Choroid plexus epithelial cell (primary cell): ENCODE measurements at places on chromosomes 11 and 22.
A peak's percentile ranks its signal among the peaks of the same experiment; 100 is the strongest.

GRCh38 chr11:70710601-70711000 lies 312.3 kb downstream of the CTTN start:
- DNase-seq: no peak

DNA sequence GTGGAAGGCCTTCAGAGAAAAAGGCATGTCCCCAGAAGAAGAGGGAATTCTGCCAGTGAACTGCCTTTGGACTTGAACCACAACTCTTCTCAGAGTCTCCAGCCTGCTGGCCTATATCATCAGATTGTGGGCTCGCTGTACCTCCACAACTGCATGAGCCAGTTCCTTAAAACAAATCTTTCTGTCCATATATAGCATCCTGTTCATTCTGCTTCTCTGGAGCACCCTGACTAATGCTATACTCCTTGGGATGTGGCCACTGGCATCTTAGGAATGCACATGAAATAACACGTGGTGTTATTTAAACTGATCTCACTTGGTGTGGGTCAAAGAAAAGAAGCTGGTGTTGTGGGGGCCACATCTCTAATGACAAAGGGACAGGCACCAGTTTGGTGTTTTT lies 58.3 kb upstream of the VSTM5 start:
- DNase-seq: peak; percentile 89

DNA sequence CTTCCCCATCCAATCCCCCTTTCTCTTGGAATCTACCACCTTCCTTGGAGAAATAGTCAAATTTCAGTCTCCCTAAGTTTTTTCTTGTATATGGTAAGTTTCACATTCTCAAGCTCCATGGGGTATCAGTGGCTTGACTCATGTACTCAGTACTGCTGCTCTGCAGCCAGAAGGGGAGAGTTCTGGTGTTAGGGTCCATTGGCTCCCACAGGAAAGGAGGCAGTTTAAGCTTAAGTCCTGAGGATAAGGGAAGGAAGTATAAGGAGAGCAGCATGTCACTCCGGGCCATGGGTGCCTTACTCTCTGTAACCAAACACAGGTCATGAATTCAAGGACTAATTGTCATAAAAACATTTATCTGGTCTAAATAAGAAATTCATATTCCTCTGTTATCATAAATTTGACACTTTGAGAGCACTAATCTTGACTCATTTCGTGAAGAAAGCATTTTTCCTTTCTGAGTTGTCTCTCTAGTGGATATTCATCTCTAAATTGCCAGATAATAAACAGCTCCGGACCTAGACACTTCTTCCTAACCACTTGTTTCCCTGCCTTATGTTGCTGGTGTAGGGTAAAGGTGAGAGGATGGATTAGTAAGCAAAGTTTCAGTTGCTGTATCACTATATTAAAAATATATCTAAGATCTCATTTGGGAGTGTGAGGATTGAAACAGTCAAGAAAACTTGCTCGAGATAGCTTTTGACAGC lies 20.1 kb upstream of the SORL1 start:
- DNase-seq: no peak

DNA sequence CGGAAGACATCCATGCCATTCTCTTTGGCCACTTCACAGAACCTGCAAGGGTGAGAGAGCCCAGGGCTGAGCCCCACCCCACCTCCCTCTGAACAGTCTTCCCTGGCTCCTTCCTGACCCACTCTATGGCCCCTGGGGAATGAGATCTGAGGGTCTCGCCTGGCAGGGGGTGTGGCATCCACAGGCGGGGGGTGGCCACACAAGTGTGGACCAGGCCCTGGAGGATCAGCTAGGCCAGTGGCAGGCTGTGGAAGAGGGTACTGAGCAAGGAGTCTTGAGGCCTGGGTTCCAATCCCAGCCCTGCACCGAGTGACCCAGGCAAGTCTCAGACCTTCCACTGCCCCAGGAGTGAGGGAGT lies 5.6 kb upstream of the LRFN4 start:
- DNase-seq: no peak

DNA sequence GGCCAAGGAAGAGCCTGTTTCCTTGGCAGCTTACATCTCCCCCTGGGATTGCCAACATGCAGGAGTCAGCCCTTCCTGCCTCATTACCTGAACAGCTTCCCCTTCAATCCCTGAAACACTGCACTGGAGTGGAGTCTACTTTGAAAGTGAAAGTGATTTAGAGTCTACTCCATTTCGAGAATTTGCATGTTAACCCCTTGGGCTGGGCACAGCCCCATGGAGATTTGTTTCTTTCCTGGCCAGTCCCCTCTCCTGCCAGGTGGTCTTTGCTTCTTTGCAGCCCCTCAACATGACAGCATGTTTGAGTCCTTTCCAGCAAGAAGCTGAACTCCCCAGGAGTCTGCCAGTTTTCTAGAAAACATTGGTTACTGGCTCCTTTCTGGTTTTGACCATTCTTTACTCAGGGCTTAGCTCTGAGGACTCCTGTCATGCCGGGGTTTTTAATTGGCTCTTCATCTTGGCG lies 59.9 kb downstream of the TRAF6 start:
- no peak for DNase-seq

DNA sequence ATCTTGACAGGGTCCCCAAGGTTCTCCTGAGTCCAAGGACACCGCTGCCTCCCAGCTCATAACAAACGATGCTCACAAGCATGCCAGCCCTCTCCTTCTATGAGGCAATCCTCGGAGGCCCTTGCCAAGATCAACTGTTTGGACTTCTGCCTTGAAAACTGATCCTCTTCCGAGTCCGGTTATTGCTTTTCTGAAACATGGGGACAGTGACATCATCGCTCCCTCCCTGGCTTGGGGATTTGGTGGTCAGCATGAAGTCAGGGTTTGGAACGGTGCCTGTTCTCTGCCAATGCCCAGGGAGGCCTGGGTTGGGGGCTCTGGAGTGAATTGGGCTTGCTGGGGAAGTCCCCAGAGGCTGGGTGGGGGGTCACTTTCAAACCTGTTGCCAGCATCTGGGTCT lies 149.3 kb downstream of the FBXO7 start:
- DNase-seq: peak; percentile 91

GRCh38 chr22:49432211-49432896 lies 395.3 kb downstream of the BRD1 start:
- DNase-seq: no peak

GRCh38 chr22:38481162-38481870 lies 13.4 kb downstream of the KDELR3 start:
- peak; percentile 52 for DNase-seq

DNA sequence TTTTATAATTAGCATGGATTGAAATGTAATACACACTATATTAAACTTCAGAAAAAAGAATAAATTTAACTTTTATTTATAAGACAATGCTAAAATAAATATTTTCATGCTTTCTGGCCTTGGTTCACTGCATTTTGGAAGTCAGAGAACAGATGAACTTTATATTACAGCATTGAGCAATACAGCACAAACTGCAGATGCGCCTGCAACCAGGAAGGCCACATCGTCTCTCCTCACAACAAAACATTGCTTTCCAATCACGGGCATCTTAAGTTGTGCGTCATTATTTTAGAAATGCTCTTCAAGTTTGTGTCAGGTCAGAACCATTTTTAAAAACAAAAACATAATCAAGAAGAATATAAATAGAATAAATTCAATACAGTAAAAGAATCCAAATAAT lies 89.3 kb upstream of the CEP126 start:
- no peak for DNase-seq

DNA sequence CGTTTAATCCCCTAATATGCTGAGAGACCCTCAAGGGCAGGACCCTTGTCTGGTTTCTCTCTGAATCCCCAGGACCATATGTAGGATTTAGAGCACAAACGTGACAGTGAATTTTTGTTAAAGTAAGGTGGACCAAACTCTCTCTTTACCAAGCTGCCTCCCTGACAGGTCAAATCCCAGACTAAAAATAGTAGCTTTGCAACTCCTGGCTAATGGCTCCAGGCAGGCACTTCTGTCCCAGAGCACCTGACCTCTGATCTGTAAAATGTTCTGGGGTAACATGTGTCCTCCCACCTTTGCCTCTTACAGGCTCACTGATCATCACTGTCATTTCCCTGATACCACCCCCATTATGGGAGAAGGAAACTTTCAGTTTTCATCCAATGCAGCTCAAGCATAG lies 152.3 kb downstream of the SPON1 start:
- no peak for DNase-seq

GRCh38 chr11:132421555-132421954 lies 1051.1 kb downstream of the NTM start:
- no peak for DNase-seq

- DNase-seq: no peak
Measured at GRCh38 chr11:116179401-116179800, 593.4 kb downstream of the BUD13 start.

DNA sequence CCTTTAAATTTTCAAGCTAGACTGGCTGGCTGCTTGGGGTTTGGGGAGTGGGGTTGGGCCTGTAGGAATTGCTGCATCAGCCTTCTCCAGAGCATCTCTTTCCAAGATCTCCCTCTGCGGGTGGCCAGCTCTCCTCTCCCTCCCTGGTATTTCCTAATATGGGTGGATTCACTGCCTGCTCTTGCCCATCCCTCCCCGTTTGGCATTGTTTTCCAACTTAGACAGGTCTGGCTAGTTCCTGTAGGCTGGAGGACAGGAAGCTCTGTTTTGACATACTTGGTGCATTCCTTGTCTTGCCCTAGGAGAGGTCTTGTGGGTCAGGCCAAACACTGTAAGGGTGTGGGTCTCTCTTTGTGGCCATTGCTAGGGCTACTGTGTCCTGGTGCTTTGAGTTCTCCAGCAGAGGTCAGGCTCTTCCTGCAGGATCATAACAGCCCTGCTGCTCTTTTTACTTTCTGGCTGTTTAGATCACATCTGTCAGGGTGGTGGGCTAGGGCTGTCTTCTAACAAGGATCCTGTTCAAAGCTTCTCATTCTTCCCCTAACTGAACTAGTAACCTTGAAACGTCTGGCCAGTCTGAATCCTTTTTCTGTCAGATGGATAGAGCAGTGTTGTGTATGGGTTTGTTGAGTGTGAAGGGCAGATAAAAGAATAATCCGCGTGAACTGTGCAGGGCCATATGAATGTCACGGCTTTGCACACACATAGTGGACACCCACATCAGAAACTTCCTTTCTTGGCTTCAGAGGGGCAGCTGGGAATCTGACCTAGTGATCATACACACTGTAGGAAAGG lies 18.3 kb upstream of the MICALL1 start:
- DNase-seq: peak; percentile 90

GRCh38 chr11:6695377-6695776 lies 12.2 kb upstream of the MRPL17 start:
- DNase-seq: peak; percentile 78

DNA sequence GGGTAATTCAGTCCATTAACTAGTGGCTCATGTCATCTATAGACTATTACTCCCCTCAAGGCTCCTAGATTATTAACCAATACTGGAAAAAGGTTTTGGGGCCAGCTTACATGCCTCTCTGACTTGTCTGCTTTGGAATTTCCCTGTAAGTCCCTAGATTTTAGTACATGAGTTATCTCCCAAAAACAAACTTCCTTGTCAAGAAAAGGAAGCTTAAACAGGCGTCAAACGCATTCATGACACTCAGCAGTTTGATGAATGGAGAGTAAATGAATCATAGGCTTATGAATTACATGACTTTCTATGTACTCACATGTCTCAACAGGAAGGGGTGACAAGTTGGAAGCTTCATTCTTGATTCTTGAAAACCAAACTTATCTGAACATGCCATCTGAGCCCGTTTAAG lies 70.8 kb downstream of the BLID start:
- DNase-seq: peak; percentile 64

- no peak for DNase-seq
Measured at GRCh38 chr11:67002297-67002913, 20.5 kb upstream of the SYT12 start.

GRCh38 chr22:17114173-17114897 lies 6.8 kb downstream of the TMEM121B start:
- no peak for DNase-seq

DNA sequence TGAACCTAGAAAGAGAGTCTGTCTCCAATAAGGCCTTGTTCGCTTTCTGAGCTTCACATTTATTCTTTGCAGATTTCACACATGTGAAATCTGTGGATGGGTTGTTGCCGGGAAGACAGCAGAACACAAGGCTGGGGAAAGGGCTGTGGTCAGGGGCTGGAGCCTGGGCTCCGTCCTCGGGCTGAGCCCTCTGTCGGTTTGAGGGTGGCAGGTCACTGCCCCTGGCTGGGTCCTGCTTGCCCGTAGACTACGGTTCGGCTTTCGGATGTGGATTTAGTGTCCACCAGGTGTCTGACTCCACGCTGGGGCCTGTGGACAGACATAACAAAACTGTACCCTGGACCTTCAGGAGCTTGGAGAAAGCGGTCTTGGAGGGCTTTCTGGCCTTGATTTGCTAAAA lies 117.0 kb upstream of the ALX4 start:
- DNase-seq: no peak

DNA sequence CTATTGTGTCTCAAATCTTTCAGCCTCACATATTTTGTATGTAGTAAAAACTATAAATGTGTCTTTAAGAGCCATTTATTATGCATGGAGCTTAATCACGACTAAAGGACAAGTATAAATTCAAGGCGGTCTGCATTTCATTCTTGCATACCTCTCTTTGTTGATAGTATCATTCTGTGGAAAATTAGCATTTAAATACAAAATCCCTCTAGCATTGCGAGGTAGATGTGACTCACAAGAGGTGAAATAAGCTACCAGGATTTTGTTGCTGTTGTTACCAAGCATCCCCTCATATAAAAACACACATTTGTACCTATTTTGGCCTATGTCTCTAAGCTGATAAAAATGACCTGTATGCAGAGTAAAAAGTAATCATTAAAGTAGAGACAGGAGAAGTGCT lies 537.4 kb upstream of the LUZP2 start:
- DNase-seq: no peak

- no peak for DNase-seq
Measured at GRCh38 chr22:42719133-42719532, 1.5 kb downstream of the A4GALT start.

GRCh38 chr11:35651263-35651662 lies 11.3 kb upstream of the TRIM44 start:
- no peak for DNase-seq

DNA sequence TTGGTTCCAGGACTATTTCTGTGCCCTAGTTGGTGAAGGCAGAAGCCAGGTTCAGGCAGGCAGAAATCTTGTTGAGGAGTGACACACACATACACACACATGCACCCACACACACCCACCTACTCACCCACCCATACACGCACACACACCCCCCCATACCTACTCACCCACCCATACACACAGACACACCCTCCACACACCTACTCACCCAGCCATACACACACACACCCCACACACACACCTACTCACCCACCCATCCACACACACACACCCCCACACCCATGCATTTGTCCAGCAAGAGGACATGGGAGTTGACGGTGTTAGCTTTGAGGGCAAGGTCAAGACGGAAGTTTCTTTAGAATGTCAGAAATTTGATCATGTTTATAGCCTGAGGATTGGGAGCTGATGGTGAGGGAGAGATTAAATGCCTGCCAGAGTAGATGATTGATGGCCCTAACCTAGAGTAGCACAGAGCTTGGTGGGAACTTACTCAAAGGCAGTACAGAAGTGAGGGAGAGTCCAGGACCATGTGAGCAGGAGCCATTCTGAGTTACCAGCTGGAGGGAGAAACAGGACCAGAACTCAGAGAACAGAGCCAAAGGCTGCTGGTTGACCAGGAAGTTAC lies 68.9 kb downstream of the CYB5R2 start:
- DNase-seq: no peak

GRCh38 chr11:78419327-78419726 lies 1.7 kb upstream of the GAB2 start:
- peak; percentile 97 for DNase-seq
